Cardiac muscle cell (in vitro differentiated cells and primary cell): ENCODE measurements at places on chromosomes 12 and 14.

DNA sequence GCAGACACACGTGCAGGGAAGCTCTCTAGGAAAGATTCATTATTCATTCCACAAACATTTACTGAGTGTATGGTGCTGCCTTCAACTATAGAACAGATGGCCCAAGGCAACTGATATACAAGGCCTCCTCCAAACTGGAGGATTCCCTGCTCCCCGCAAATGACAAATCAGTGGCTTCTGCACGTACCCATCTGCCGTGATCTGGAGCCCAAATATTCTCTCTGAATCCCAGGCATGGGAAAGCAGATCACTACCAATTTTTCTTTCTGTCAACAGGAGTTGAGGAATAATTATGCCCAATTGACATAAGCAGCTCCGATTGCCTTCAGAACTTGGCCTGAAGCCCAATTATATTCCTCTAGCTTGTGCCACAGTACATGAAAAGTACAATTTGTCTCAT lies 174.2 kb upstream of the CCDC196 start:
- no peak for DNase-seq

GRCh38 chr14:72906879-72907278 lies 13.0 kb upstream of the DPF3 start:
- DNase-seq, result no peak

GRCh38 chr14:74518221-74518620 lies 24.7 kb downstream of the ISCA2 start:
- DNase-seq, result no peak

DNA sequence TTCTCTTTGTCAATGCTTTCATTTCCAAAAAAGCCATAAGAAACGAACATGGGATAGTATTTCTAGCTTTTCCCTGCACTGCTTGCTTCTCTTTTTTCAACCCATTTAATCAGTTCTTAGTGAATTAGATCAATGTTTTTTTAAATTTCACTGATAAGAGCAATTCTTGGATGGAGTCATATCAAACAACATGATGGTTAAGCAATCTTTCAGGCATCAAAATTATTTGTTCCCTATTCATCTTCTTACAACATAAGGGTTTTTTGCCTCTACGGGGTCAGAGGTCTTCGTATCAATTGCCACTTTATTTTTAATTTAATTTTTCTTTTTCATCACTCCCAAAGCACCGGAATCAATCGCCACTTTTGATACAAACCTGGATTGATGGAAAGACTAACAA lies 103.8 kb upstream of the RESF1 start:
- no peak for DNase-seq

DNA sequence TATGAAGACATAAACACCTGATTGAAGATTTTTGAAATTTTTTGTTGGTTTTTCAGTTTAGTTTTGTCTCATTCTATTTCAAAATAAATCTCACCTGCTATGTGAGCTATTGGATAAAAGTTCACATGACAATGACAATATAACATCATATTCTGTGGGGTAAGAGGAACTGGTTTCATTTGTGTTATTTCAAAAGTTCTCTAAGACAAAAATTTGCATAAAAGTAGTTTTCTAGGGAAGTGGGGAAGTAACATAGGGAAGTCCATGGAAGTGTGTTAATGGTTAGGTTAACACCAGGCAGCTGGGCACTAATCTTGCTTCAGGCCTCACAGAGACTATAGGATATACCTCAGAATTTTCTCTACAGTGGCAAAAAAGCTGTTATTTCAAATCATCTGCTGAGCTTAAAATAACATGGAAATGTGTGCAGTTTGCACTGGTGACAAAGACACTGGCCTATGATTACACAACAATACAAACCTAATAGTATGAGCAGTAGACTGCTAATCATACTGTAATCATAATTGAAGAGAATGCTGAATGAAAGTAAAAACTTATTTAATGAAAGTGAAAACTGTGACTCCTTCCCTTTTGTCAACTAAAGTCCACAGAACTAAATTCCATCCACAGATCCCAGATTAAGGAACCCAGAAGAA lies 710.6 kb upstream of the TMEM132C start:
- DNase-seq, result no peak

DNA sequence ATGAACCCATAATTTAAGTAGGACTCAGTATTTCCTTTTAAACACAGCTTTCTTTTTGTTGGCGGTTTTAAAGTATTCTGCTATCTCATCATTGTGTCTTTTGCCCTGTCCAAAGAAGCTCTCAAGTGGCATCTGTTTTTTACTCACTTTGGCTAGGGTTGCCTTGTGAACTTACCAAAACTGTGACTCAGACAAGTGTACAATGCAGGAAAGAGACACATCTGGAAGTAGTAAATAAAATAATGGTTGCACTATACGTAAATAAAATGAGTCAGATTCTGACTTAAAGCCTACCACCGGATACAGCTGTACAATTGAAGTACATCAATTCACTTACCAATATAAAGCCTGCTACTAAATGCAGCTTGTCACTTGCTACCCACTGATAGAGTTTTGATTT lies 619.2 kb upstream of the LRFN5 start:
- no peak for DNase-seq

DNA sequence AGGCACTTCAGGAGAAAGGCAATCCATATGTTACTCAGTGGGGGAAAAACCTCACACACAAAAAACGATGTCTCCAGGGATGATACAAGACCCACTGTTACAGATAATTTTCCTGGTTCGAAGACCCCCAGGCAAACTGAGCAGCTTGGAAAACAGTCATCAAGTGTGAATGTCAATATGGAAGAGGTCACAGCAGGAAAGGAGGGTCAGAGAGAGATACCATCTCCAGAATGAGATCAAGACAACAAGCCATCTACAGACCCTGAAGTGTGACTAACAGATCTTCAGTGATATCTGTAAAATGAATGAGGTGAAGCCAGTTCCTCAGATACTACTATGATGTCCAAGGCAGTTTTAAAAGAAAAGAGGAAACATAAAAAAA lies 28.6 kb downstream of the GNS start:
- DNase-seq, result no peak

GRCh38 chr14:102817318-102817717 lies 40.1 kb downstream of the TRAF3 start:
- no peak for DNase-seq

DNA sequence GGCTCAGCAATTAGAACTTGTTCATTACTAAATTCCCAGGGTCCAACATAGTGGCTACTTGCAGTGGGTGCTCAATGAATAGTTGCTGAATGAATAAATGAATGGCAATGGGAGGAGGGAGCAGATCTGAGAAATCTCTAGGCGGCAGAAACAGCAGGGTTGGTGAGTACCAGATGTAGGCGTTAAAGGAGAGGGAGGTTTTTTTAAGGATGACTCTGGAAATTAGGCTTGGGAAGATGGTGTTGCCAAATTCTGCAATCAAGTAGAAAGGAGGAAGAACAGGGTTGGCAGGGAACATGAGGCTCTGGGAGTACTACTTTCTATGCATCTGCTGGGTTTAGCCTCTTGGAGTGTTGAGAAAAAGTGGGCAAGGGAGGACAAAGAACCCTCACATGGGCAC lies 207.1 kb downstream of the APAF1 start:
- DNase-seq, result no peak

GRCh38 chr14:26265170-26265685 lies 332.6 kb downstream of the NOVA1 start:
- peak; percentile 20 for DNase-seq

GRCh38 chr12:103840462-103840875 lies 565 bp downstream of the NT5DC3 start:
- no peak for DNase-seq

DNA sequence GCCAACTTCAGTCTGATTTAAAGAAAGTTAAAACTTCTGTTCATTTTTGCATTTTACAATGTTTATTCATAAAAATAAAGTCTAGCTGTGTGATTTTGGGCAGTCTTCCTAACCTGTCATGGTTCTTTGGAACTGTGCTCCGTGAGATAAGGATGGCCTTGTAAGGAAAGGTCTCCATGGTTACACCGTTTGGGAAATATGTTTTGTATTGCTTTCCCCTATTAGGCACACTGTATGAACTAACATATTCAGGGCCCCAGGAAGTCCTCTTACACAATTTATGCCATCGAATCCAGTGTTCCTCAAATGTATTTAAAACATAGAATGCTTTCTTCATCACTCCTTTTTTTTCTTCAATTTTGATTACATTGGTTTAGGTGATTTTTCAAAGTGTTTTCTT lies 54.5 kb downstream of the APAF1 start:
- no peak for DNase-seq

DNA sequence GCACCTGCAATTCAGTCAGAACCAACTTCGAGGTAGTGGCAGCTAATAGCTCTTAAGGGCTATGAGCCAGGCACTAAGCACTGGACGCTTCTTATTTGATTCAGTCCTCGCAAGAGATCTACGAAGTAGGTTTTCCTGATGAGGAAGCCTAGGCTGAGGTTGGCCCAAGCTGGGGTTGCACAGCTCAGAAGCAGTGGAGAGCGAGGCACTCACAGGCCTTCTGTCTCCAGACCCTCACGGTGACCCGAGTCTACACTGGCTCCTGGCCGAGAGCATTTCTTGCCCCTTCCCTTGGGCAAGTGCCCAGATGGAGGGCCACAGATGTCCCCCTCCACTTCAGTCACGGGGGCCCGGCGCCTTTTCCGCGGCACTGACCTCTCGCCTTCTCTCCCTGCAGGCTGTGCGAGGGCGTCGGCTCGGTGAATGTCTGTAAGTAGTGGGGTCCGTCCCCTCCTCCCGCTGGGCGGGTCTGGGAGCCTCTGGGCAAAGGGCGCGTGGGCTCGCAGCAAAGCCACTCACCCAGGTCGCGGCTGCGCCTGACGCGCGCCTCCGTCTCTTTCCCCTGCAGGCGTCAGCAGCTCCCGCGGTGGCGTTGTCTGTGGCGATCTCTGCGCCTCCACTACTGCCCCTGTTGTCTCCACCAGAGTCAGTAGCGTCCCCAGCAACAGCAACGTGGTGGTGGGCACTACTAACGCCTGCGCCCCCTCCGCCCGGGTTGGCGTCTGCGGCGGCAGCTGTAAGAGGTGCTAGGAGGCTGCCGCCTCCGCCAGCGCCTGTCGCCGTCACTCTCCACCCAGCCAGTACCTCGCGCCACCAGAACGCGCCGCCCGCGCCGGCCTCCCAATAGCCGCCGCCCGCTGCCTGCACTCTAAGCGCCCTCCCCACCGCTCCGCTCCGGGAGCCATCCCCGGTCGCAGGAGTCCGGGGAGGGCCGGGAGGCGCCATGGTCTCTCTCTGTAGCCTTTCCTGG lies 13.1 kb downstream of the KRT83 start:
- peak; percentile 82 for DNase-seq

GRCh38 chr12:109592195-109592904 lies 18.8 kb downstream of the MVK start:
- DNase-seq, result no peak
